SW480 (cell line): ENCODE measurements at places on chromosomes 13 and 19.

DNA sequence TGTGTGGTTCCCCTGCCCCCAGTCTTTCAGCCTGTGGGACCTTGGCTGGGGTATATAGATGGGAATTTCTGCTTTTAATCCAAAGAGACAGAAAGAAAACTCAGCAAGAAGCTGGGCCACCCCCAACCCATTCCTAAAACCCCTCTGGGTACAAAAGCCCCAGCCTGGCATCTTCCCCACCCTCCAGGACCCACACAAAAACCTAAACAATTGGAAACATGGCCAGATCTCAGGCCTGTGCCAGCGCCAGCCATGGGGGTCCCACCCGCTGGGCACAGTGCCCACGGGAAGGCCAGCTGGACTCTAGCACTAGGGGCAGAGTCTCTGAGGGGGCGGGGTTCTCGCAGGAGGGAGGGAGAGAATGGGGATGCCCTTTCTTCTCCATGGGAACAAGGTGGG lies 8.6 kb downstream of the LYL1 start:
- DNase-seq, result no peak

- DNase-seq, result no peak
Observed at GRCh38 chr19:16266586-16266942, 58.1 kb upstream of the KLF2 start.

GRCh38 chr13:108363666-108364065 lies 94.1 kb downstream of the TNFSF13B start:
- no peak for DNase-seq

GRCh38 chr13:80481588-80481987 lies 140.7 kb upstream of the SPRY2 start:
- no peak for DNase-seq
